GM04503 (cell line): ENCODE measurements at places on chromosomes 2 and 18.

GRCh38 chr18:5166606-5167280 lies 30.3 kb downstream of the AKAIN1 start:
- no peak for DNase-seq

DNA sequence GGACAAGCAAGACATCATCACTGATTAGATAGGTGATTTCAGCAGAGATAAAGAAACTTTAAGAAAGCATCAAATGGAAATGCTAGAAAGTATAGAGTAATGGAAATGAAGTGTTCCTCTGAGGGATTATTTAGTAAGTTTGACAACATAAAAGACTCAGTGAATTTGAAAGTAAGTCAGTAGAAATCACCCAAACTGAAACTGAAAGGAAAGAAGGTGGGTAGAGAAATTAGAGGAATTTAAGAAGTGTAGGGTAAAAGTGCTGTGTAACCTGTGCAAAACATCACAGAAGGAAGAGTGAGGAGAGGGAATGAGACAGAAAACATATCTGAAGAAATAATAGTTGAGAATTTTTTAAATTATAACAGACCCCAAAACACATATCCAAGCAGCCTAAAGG lies 343.1 kb downstream of the CBLN2 start:
- no peak for DNase-seq

DNA sequence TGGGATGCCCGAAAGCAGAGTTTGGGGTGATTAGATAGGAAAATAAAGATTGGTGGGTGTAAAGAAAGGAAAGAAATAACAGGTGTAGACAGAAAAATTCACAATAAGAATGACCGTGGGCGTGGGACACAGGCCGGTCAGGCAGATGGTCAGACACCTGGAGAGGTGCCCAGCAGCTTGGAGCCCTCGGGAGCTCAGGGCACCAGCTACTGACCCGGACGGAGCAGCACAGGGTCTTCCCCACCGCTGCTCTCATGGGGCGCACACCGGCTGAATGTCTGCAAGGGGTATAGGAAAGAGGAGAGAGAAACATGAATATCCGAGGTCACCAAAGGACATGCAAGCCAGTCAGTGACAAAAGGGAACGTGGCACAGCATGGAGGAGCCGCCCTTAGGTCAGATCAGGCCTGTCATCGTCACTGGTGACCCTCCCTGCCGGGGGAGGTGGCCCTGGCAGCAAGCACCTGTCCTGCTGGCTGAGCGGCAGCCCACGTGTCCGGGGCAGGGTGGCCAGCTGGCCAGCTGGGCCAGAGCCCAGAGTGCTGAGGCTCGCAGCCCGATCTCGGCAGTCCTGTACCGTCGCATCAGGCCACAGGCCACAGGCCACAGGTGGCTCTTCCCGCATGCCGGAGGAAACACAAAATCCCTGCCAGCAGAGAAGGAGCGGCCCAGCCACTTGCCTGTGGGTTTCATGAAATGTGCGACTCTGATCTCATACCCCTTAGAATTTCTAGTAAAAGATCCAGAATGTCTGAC lies 112.0 kb upstream of the NDUFV2 start:
- DNase-seq = no peak

DNA sequence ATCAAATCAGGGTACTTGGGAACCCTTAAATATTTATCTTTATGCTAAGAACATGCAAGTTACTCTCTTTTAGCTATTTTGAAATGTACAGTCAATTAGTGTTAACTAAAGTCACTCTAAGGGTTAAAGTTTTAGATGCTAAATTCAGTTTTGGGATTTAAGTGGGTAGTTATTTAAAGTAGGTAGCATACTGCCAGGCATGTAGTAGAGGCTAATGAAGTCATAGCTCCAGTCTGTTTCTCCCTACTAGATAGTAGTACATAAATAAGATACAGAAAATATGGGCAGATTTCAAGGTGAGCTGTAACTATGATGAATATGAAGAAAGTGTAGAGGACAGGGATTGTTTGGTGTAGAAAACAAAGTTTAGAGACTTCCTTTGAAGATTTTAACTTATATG lies 7.5 kb downstream of the RAB3GAP1 start:
- DNase-seq = no peak
